ENCODE measurements at places on chromosomes 13 and 19.

GRCh38 chr19:18342090-18342632, 1.8 kb downstream of the PGPEP1 start:
- DNase-seq: no peak

GRCh38 chr19:38710928-38711725, 33.1 kb downstream of the CAPN12 start:
- DNase-seq: no peak

DNA sequence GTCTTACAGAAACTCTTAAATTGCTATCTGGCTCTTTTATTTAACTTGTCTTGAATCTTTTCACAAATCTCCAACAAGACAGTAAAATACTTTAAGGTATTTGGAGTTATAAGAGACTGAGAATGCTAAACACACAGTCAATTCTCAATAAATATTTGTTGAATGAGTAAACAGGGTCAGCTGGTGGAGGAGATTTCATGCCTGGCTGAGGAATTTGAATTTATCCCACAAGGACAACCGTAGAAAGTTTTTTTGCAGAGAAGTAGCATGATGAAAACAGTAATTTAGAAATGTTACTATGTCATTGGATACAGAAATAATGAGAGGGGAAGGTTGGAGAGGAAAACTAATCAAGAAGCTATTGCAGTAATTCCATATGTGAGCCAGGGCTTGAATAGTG, 1223.7 kb downstream of the PCDH17 start:
- DNase-seq: peak; percentile 58

- DNase-seq: no peak
Measured at GRCh38 chr13:94702181-94703041, 9.9 kb downstream of the SOX21 start.

DNA sequence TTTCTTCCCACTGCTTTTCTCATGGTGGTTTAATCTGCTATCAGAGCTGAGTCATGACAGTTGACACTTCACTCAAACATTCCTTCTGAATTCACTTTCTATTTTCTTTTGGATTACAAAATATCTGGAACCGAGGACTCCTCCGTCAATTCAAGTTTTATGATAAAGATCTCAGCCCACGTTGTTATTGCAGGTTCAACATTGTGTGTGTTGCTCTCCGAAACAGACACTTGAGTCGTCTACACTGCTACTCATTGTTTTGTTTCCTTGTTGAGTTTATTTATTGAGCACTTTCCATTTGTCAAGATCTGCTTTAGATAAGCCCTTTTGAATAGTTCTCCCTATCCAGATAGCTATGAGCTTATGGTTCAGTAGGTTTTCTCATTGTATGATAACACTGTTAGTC, 636.1 kb upstream of the GPC6 start:
- DNase-seq: peak; percentile 20

DNA sequence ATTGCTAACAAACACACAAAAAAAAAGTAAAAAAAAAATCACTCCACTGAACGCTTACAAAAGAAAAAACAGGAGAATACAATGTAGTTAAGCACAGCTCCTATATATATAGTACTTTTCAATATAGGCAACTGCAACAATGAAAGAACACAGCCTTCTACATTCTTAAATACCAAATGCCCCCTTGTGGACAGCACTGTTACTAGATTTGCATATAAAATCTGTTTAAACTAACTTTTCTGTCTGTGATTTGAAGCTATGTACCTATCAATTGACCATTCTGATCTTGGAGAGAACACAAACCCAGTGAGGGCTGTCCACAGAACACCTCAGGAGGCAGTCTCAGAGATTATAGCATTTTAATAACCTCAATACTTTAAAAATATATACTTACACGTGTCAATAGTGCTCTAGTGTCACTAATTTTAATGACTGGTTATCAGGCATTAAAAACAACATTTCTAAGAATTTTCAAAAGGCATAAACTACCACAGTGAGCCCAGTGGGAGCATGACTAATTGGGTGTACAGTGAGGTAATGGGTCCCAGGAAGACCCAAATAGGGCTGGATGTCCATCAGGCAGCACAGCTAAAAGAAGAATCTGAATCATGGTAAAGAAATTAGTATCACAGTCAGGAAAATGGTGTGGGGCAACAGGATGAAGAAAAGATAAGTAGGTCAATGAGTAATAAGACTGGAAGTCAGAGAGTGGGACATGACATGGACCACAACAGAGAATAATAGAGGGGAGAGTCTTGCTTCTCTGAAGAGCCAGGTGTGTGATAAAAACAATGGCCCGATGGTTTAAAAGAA, 22.2 kb downstream of the CCDC169 start:
- DNase-seq: peak; percentile 68

DNA sequence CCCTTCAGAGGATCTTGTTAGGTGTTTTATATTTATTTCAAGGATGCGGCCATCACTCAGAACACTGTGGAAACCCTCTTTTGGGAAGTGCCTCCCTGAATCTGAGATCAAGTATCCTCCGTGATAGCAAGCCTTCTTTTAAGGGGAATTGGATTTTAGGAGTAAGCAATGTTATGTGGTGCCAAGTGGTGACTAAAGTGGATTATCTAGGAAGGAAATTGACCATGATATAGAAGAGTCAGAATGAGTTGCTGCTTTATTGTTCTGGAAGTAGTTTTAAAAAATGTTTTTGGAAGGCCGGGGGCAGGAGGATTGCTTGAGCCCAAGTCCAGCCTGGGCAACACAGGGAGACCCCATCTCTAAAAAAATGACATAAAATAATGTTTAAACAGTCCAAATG, 6.7 kb downstream of the ERCC5 start:
- DNase-seq: no peak

GRCh38 chr19:28319918-28320317, 893.0 kb downstream of the UQCRFS1 start:
- no peak for DNase-seq

DNA sequence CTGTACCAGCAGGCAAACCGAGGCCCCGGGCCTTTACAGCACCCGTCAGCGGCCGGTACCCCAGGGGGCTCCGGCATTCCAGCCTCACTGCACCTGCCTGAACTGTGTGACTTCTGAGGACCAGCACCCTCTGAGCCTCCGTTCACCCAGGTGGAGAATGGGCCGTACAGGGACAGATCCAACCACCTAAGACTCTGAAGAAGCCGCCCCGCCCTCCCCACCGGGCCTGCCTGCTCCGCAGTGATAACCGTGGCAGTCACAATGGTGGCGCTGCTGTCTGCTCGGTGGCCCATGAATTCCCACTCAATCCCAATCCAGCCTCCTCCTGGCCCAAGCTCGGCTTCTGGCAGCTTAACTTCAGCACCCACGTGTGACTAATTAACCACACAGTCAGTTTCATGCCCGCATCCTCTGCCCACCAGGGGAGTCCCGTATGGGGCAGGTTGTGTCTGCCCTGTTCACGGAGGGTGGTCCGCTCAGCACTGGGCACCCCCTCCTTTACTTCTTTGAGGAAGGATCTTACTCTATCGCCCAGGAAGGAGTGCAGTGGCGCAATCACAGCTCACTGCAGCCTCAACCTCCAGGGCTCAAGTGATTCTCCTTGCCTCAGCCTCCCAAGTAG, 3.4 kb downstream of the TCF3 start:
- DNase-seq: no peak

DNA sequence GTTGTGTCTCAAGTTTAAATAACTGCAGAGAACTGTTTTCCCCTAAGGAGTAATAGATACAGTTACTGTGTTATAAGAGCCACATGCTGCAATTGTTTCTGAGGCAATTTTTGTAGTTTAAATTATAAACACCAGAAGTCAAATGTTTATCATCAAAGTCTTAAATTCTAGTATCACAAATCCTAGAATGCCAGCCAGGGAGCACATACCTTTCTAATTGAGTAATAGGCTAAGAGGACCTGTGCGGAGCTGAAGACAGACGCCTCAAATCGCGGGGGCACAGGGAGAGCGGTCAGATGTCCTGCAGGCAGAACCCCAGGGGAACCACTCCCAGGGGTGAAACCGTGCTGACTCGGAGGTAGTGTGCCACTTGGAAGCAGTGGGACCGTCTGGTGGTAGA, 65.2 kb upstream of the TNFRSF19 start:
- DNase-seq: peak; percentile 69

- no peak for DNase-seq
Measured at GRCh38 chr19:45887200-45887710, 1.3 kb upstream of the IRF2BP1 start.

GRCh38 chr13:67914535-67914934, 684.4 kb upstream of the PCDH9 start:
- DNase-seq: no peak

DNA sequence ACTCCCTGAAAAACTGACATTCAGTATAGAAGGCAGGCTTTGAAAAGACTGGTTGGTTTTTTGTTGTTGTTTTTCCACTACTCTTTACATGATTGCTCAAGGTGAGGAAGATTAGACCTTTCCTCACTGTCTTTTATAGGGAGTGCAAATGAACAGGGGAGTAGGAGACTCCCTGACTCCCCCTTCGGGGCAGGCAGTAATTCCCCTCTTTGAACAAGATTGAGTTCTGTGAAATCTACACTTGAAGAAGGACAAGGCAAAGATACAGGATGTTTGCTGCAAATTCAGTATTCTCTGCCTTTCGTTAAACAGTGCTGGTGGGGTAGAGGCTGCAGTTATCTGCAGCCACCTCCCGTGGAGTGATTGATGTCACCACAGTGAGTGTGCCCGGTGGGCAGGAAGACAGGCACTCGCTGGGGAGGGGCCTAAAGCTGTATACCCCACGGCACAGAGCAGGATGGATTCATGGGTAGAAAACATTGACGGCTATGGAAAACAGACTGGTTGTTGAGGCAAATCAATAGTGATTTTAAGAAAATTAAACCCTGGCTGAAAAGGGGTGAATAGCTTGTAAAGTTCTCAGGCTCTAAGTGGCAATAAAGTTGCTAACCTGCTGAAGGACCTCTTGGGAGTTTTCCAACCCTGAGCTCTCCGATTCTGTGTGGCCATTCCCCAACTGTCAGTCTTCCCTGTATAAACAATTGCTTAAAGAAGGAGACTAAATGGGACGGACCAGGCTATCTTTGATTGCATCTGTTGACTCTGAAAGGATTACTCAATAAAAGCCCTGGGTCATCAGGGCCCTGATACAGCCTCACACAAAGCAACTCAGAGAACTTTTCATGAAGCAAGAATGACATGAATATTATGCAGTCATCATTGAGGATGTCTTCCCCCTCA, 308.3 kb downstream of the TBC1D4 start:
- peak; percentile 14 for DNase-seq

GRCh38 chr19:4068047-4068966, 1.6 kb upstream of the ZBTB7A start:
- DNase-seq: no peak

GRCh38 chr13:37226971-37227370, 121.5 kb upstream of the CSNK1A1L start:
- peak; percentile 95 for DNase-seq

GRCh38 chr13:109840201-109840892, 54.0 kb upstream of the IRS2 start:
- DNase-seq: peak; percentile 93

GRCh38 chr13:99792079-99792921, 179.3 kb downstream of the ZIC5 start:
- DNase-seq: no peak

DNA sequence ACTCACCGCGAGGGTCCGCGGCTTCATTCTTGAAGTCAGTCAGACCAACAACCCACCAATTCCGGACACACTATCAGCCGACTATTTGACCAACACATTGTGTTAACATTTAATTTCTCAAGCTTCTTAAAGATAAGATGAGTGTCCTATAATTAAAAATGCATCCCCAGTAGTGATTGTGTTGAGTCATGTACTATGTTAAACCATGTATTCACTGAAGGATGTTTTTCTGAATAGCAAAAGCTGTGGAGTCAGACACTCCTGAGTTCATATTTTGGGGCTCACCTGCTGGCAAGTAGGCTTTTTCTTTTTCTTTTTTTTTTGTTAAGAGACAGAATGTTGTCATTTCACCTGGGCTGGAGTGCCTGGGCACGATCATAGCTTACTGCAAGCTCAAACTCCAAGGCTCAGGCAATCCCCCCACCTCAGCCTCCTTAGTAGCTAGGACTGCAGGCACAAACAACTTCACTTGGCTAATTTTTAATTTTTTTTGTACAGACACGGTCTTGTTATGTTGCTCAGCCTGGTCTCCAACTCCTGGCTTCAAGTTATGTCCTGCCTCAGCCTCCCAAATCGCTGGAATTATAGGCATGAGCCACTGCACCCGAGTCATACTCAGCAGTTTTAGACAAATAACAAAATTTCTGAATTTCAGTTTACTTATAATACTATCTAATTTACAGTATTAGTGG, 606.9 kb downstream of the PCDH9 start:
- DNase-seq: no peak

- DNase-seq: no peak
Measured at GRCh38 chr19:57688011-57688763, 6.4 kb downstream of the ZNF551 start.

- DNase-seq: no peak
Measured at GRCh38 chr19:2546128-2547032, 70.5 kb downstream of the GADD45B start.

DNA sequence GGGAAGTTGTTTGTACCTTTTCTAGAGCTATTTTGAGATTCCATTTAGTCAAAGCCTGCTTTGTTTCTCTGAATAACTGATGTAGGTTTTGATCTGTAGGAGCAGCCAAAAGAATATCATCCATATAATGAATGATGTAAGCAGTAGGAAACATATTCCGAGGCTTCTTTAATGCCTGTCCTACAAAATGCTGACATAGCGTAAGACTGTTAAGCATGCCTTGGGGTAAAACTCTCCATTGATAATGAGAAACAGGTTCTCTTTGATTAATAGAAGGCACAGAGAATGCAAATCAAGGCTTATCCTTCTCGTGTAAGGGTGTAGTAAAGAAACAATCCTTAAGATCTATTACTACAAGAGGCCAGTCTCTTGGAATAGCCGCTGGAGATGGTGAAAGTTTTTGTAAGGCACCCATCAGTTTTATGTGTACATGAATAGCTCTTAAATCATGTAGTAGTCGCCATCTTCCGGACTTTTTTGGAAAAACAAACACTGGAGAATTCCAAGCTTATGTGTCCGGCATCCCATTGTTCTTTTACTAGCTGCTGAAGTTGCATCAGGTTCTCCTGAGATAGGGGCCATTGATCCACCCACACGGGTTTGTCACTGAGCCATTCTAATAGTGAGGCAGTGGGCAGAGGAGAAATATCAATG, 13.5 kb downstream of the FPR3 start:
- peak; percentile 23 for DNase-seq

Measured in fibroblast of skin of right biceps (primary cell).